ENCODE measurements at places on chromosomes 7 and 10.
A peak's percentile ranks its signal among the peaks of the same experiment; 100 is the strongest.

- DNase-seq, result no peak
Observed at GRCh38 chr10:133555521-133555920, 9.9 kb downstream of the SYCE1 start.

- no peak for DNase-seq
Observed at GRCh38 chr7:155569681-155570080, 23.3 kb upstream of the CNPY1 start.

GRCh38 chr10:121645696-121646095 lies 47.5 kb upstream of the FGFR2 start:
- DNase-seq, result no peak

GRCh38 chr7:140404565-140405065 lies 757 bp downstream of the RAB19 start:
- DNase-seq, result no peak

- DNase-seq, result no peak
Observed at GRCh38 chr7:73870041-73870492, 9.1 kb downstream of the TMEM270 start.

- peak; percentile 73 for DNase-seq
Observed at GRCh38 chr10:99976886-99977665, 32.7 kb downstream of the DNMBP start.

- no peak for DNase-seq
Observed at GRCh38 chr10:98509745-98510144, 63.0 kb upstream of the HPS1 start.

DNA sequence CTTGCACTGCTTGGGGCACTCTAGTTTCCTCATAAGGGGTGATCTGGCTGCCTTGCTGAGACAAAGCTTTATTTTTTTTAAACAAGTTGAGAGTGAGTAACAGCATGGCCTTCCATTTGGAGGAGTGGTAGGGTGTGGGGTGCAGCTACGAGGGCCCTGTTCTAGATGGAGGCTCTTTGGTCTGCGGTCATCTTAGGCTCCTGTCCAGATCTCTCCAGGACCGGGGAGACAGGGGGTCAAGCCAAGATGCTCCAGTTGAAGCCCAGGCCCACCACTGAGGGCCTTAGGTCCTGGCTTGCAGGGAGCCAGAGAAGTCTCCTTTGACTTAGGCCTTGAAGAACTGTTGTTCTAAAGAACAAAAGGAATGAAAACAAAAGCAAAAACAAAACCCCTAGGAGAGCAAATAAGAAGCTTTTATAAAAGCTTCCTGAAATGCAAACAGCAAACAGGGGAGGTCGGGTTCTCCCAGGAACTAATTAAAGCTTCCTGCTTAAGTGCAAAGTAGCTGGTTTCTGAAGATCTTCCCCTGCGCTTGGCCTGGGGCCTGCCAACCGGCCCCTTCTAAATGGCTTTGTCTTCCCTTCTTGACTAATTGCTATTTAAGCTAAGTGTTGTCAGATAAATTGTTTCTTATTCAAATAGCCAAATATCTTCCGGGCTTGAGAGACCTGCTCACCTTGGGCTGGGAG lies 259.2 kb downstream of the GLRX3 start:
- DNase-seq, result no peak

GRCh38 chr10:88880282-88881076 lies 434 bp downstream of the STAMBPL1 start:
- DNase-seq, result peak; percentile 91

- DNase-seq, result no peak
Observed at GRCh38 chr10:66833861-66834260, 92.0 kb upstream of the LRRTM3 start.

- no peak for DNase-seq
Observed at GRCh38 chr10:33287112-33287511, 47.4 kb downstream of the NRP1 start.
